GM13976 (cell line): ENCODE measurements at places on chromosomes 1 and 21.

GRCh38 chr1:198574325-198574724 lies 33.8 kb upstream of the ATP6V1G3 start:
- DNase-seq, result no peak

GRCh38 chr1:227312361-227313025 lies 5.8 kb downstream of the CDC42BPA start:
- DNase-seq, result no peak

DNA sequence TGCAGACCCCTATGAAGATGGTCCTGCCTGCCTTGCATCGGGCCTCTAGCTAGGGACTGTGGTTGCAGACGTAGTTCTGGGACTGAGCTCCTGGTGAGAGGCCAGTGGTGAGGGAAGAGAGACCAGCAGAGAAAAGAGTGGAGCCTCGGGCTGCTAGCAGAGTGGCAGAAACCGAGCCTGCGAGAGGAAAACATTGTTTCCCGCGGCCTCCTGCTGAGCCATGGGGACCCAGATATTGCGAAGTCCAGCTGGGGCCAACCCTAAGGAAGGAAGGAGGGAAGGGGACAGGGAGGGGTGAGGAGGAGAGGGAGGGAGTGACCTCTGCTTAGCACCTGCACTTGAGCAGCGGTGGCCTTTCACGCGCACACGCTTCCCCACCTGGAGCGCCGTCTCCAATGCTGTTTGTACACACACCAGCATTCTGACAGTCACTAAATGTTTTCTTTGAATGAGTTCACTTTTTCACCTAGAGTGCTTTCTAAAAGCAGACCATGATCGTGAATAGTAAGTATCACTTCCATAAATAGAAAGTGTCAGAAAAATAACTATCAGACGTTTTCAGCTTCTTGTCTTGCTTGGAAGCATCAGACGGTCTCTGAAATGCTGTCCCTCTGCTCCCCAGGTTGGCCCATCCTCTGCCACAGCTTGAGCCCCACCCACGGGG lies 2.5 kb upstream of the FNDC10 start:
- DNase-seq, result peak; percentile 81

DNA sequence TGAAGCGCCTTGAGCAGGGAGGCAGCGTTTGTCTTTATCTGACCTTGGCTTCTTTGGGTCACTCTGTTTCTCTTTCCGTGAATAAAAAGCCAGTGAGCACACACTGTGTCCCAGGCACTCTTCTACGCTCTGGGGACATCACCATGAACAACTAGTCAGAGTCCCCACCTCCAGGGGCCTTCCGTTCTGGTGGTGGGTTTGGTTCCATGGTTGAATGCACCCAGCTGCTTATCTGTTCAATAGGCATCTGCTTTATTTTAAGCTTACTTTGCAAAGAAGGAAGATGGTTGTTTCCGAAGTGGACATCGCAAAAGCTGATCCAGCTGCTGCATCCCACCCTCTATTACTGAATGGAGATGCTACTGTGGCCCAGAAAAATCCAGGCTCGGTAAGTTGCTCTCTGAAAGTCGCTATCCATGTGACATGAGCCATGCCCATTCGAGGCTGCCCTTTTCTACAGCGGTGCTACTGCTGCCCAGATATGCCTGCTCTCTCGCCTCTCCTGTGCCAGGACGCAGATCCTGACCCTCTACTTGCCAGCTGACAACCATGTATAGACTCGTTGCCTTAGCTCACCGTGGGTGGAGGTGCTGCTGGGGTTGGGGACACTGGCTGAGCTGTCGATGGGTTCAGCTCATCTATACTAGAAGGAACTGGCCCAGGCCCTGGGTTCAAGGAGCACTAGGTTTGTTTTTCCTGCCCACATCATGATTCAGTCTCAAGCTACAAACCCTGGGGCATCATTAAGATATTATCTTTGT lies 5.9 kb downstream of the MX1 start:
- peak; percentile 74 for DNase-seq

GRCh38 chr1:15992582-15993500 lies 11.2 kb upstream of the SRARP start:
- no peak for DNase-seq
